OCI-M1 (cell line): ENCODE measurements at places on chromosomes 5 and 9.

GRCh38 chr5:68406767-68407241, 191.2 kb downstream of the PIK3R1 start:
- no peak for DNase-seq

- DNase-seq, result peak; percentile 43
These were observed 226.4 kb downstream of the ADAMTS6 start for GRCh38 chr5:65255294-65255693.

- no peak for DNase-seq
These were observed 17.6 kb upstream of the HEXB start for GRCh38 chr5:74667396-74667795.

DNA sequence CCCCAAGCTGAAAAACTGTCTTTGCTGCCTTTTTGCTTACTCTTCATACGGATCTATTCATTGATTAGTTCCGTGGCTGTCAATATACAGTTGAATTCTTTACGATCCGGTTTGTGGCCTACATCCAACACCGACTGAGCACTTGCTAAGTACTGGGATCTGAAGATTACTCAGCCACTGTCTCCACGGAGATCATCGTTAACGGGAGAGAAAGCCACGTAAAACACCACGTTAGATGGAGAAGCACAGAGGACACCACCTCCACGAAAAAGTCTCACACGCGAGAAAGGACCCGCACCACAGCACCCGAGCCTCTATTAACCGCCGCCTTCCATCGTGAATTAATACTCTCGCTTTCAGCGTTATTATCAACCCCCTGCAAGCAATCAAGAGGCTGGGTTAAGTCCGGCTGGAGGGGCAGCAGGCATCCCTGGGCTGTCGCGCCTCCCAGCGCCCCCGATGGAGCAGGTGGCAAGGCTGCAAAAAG, 650 bp downstream of the ELP1 start:
- DNase-seq, result peak; percentile 55

GRCh38 chr5:117077142-117077541, 502.5 kb upstream of the SEMA6A start:
- DNase-seq, result peak; percentile 0

DNA sequence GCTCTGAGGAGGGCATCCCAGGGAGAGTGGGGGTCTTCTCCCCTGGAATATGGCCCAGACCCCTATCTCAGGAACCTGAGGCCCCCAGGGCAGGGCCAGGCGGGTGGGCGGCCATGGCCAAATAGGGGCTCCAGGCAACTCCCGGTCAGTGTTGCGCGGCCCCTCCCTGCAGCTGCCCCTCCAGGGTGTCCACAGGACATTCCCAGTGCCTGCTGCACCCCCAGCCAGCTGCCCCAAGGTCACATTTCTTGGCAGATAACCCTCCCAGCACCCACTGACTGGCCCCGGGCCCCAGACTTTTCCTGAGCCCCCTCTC, 53.6 kb upstream of the EGFL7 start:
- no peak for DNase-seq

DNA sequence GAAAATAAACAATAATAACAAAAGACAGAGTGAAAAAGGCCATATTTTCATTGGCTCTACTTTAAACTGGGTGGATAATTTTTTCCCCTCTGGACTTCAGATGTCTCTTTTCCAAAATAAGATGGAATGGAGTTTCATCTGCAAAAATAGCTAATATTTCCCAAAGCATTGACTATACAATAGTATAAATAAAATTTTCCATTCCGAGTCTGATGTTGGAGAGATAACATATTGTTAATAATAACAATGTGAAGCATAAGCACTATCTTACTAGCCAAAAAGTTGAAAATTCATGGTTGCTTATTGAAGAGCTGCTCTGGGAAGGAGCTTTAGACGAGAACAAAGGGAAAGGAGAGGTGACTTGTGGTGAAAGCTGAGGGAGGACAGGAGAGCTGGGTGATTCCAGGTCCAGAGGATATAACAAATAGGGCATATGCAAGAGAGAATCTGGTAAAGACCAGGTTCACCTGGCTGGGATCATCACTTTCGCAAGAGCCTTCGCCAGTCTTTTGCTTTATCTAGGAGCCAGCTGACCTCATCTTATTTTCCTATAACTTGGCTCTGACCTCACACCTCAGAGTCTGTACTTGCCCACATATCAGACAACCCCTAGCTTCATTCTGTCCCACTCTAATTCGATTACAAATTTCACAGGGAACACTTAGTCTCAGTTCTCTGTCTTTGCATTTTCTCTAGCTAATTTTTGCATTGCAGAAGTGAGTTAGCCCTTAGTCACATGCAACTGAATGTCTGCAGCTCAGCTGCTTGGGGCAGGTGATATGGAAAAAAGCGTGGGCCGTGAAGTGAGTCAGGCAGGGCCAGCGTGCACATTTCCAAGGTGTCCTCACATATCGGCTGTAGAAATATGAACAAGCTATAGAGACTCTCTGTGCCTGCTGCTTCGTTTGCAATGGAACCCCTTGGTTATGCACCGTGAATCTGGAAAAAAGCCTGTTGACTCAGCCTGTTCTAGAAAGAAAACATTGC, 7.6 kb upstream of the ZNF474 start:
- no peak for DNase-seq

- no peak for DNase-seq
These were observed 81.5 kb downstream of the LMNB1 start for GRCh38 chr5:126858441-126858840.

- DNase-seq, result no peak
These were observed 148.3 kb downstream of the GAS1 start for GRCh38 chr9:86798966-86799365.

GRCh38 chr9:36748322-36748899, 175.7 kb downstream of the MELK start:
- DNase-seq, result peak; percentile 52

GRCh38 chr9:6829027-6829426, 71.3 kb downstream of the KDM4C start:
- DNase-seq, result no peak

DNA sequence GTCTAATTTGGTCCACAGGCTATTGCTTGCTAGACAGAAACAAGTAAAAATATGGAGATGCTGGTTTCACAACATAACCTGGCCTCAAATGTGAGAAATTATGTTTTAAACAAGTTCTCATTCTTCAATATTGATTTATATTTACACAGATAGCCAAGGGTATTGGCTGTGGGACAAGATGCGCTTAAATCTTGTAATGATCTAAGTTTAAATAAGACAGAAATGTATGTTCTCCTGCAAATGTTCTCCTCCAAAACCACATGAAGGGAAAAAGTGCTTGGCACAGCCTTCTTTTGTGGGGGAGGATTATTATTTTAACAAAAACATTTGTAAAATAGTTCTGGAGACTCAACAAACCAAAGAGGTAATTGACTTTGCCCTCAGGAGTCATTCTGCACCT, 356.0 kb downstream of the DMAC1 start:
- no peak for DNase-seq

GRCh38 chr5:149018909-149019443, 43.9 kb downstream of the SH3TC2 start:
- DNase-seq, result no peak

- DNase-seq, result no peak
These were observed 61.6 kb downstream of the FNBP1 start for GRCh38 chr9:129981180-129981907.

- DNase-seq, result no peak
These were observed 22.2 kb downstream of the AHRR start for GRCh38 chr5:343461-344401.

DNA sequence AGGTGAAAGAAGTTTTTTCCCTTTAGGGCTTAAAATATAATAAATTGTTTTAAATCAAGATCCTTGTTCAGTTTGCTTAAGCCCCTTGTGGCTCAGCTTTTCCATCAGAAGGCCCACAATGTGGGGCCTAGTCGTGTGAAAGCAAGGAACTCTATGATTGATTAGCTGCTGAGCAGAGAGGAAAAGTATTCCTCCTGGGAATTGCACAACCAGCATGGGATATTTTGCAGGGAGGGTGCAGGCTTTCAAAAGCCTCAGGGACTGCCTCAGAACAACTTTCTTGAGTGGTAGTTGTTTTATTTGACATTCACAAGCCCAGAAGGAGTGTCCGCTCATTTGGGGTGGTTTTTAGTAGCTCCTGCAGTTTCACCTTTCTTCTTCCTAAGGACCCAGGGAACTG, 19.8 kb downstream of the TTC23L start:
- DNase-seq, result no peak

- no peak for DNase-seq
These were observed 36.2 kb downstream of the CDK7 start for GRCh38 chr5:69270840-69271239.

- peak; percentile 88 for DNase-seq
These were observed 63.6 kb upstream of the IL12B start for GRCh38 chr5:159393854-159394274.

- no peak for DNase-seq
These were observed 16.6 kb downstream of the OTULINL start for GRCh38 chr5:14598225-14598624.

GRCh38 chr9:110842986-110843385, 174.4 kb downstream of the MUSK start:
- DNase-seq, result no peak

- no peak for DNase-seq
These were observed 72.6 kb downstream of the OXCT1 start for GRCh38 chr5:41797662-41798061.

DNA sequence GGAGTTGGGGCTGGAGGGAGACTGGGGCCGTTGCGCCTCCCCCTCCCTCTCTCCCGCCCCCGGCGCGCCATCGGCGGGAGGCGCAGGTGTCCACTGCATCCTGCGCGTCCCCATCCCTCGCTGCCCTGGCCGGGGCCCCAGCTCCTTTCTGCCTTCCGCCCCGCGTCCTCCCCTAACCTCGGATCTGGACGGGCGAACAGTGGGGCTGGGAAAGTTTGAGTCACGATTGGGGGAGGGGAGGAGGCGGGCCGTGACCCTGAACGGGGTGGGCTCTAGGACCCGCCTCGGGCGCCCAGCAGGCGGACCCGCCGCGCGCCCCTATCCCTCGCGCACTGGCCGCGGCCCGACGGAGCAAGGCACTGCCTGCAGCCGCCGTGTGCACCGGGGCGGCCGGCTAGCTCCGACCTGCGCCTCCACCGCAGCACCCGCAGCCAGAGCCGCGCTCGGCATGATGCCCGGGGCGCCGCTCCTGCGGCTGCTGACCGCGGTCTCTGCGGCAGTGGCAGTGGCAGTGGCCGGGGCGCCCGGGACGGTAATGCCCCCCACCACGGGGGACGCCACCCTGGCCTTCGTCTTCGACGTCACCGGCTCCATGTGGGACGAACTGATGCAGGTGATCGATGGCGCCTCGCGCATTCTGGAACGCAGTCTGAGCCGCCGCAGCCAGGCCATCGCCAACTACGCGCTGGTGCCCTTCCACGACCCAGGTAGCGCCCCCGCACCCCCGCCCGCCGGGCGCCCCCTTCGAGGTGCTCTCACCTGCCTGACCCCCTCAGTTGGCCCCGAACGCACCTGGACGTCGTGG, at the start of gene HMCN2:
Gene HMCN2 (plus strand): TSS at position 330 of the 805 bp plus-strand sequence. CDS start 119 bp downstream, at position 449.
- no peak for DNase-seq

GRCh38 chr5:154118385-154118784, 72.1 kb upstream of the GALNT10 start:
- no peak for DNase-seq

DNA sequence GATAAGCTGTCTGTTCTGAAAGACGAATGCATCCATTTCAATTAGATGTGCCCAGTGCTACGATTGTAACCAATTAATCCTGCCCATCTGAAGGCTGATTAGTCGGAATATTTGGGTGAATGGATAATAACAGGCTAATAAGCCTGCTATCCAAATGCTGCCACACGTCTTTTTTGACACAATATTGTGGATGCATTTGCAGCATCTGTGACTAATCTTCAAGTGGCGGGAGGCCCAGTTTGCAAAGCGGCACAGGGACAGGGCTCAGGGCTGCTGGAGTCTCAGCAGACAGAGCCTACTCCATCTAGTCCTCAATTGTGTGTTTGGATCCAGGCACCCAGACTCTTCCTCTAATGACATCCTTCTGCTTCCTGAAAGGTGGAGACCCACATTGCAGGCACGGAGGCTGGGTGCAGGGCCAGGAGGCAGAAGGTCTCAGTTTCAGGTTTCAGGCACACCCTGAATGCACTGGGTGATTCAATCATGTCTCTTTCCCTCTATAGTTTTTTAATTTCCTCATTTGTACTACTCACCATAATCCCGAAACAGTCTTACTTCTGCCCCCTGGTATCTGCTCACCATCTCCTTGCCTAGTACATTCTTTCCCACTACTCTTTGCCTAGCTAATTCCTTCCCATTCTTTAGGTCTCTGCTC, 169.6 kb downstream of the ASTN2 start:
- DNase-seq, result no peak

- DNase-seq, result no peak
These were observed 110.0 kb upstream of the RPS23 start for GRCh38 chr5:82388181-82388580.

DNA sequence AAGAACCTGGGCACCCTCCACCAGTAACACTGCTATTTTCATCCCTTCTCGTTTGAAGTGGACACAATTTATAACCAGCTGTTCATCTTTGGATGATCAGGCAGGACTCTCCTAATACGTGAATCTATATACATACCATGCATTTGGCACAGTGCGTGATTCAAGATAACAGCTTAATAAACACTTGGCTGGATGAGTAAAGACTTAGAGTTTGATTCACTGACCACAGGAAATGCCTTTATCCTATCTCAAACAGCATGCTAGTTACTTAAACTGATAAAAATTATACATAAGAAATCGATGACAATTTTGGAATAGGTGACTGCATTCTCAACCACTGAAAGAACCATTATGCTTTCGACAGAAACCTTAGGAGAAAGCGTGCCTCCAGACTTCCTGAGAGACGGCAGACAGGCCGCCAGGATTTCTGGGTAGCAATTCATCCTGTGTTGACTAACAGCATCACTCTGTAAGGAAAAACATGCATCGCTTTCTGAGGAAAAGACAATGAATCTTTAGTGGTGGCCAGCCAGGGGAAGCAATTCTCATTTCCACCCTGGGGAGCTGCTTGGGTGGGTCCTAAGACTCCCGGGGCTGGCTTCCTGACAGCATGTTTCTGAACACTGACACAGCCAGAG, 9.7 kb downstream of the MRPL36 start:
- DNase-seq, result no peak

DNA sequence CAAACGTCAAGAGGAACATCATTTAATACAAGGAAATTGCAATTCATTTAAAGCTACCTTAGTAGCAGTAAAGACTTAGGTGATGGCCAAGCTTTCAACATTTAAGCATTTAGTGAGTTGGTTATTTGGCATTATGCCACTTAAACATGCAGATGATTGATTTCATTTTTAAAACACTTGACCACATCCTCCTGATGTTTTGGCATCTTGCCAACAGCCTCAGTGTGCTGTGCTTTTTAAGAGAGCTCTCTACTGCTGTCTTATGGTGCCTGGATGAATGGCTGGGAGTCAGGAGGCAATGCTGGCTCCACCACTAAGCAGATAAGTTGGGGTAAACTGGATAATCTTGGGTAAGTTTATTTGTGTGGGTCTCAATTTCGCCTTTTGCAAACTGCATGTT, 364.5 kb downstream of the MAN2A1 start:
- DNase-seq, result peak; percentile 92

DNA sequence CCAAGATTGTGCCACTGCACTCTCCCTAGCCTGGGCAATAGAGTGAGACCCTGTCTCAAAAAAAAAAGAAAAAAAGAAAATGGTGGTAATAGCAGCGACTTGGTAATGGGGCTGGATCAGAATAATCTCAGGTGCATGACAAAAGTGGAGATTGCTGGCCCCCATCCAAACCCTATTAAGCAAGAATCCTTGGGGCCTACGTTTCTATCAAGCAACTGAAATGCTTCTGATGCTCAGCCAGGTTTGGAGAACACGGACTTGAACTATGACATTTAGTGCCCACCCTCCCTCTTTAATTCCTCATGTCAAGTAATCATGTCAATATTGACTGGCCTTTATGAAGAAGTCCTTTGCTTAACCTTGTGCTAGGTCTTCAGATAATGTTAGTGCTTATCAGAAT, 6.6 kb downstream of the C5orf52 start:
- DNase-seq, result no peak

GRCh38 chr5:132008163-132008473, 3.3 kb downstream of the ACSL6 start:
- DNase-seq, result no peak
